ENCODE measurements at places on chromosomes 6 and 20.

- DNase-seq, result no peak
Measured at GRCh38 chr6:169171016-169171415, 82.6 kb downstream of the THBS2 start.

DNA sequence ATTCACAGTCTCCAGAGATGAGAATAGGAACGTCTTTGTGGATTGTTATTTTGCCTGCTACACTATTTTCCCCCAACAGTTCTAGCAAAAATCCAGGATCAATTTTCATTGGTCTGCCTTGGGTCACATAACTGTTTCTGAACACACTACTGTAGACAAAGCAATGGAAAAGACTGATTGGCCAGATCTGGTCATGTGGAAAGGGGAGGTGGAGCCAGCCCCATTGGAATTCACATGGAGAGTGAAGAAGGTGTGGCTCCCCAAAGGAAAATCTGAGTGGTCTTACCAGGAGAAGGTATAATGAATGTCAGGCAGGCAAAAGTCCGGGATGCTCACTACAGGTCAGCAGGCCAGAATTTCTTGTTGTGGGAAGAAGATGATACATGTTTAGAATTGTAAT is 9.5 kb upstream of the TP53RK start:
- no peak for DNase-seq

DNA sequence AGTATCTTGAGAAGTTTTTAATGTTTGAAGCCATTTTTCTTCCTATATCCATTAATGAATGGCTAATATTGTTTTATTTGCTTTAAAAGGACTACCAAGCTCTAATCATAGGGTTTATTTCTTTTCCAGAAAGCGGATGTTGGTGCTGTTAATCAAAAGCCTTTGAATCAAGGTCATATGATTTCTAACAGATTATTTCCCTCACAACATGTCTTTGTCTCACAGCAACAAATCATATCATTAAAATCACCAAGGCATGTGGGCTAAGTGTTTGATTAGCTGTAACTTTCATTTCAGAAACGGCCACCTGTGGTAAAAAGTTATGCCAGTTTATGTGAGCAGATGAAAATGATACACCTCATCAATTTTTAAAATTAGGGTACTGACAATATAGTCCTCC is 21.7 kb downstream of the TRAF3IP2 start:
- DNase-seq, result no peak

DNA sequence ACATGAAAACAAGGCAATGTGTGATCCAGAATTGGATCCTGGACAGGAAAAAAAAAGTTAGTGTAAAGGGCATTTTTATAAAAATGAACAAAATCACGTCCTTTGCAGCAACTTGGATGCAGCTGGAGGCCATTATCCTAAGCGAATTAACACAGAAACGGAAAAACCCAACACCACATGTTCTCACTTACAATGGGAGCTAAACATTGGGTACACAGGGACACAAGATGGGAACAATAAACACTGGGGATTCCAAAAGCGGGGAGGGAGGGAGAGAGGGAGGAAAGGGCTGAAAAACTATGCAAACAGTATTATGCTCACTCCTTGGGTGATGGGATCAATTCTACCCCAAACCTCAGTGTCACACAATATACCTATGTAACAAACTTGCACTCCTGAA is 91.4 kb upstream of the BTBD3 start:
- DNase-seq, result no peak

- no peak for DNase-seq
Measured at GRCh38 chr6:3263096-3263495, 4.3 kb downstream of the PSMG4 start.

DNA sequence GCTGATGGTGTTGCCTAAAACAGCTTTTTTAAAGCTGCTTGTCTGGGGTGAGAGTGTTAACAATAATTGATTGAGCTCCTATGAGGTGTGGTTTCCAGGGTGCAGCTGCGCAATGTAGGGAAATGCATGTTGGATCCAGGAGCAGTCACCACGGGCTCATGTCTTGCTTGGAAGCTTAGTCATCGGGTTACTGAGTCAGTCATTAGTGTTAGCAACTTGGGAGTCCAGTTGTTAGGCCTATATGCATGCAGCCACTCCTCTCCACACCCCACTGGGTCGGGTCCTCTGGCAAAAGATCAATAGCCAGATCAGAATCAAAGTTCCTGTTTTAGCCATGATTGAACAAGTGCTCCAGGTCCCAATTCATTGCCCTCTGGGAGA is 271.7 kb upstream of the CHD6 start:
- DNase-seq, result no peak

Measured in pancreas (tissue), 10 donors.